Right renal pelvis (tissue), 4 donors: ENCODE measurements at places on chromosomes 3 and 15.

- no peak for DNase-seq
Measured at GRCh38 chr3:185555101-185555501, 2.7 kb upstream of the LIPH start.

- no peak for DNase-seq
Measured at GRCh38 chr15:69574506-69574905, 121.9 kb downstream of the RPLP1 start.

DNA sequence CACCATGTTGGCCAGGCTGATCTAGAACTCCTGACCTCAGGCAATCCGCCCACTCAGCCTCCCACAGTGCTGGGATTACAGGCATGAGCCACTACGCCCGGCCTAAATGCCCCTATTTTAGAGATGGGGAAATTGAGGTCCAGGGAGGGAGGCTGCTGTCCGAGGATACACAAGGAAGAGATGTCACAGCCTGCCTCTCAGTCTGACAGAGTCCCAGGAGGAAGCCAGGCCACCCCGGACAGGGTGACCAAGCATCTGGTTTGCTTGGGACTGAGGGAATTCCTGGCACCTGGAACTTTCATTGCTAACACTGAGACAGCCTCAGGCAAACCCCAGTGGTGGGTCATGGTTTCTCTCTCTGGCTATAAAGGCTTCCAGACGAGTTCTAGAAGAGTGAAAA lies 30.6 kb upstream of the ADAMTS7 start:
- no peak for DNase-seq

GRCh38 chr15:92579486-92579885 lies 76.1 kb downstream of the FAM174B start:
- DNase-seq = no peak

DNA sequence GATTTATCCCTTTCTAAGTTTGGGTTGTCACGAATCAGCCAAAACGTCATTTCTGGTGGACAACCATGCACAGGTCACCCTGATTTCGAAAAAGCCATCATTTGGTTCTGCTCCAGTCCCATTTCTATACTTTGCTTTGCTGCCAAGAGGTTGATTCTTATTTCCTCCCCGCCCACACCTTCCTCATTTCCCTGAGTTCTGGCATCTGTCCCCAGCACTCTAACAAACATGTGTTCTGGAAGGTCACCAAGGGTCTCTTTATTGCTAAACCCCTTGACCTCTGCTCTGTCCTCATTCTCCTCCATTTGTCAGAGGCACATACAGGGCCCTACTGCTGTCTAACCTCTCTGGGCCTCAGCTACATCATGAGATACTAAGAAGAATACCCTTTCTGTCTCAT lies 36.4 kb upstream of the PTPRG start:
- DNase-seq = no peak

DNA sequence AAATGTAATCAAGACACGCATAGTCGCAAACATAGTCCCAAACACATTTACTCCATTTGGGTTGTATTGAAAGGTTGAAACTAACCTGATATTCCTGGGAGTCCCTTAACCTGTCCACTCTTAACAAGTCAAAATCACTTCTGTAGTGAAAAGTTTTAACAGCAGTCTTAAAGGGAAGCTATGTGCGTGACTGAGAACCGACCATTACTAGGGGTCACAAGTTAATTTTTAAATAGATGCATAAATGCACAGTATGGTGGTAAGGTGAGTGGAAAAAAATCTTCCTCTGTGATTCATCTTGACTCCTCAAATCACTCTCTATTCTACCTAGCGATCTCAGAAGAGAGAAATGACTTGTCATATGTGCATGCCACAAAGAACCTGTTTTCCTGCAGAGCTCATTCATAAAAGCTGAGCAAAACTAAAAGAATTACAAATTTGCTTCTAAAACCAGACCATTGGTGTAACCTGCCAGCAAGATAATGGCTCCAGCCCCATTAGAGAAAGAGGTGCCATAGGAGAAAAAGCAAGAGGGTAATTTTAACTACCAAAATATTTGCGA lies 4.8 kb downstream of the GPR15 start:
- no peak for DNase-seq

DNA sequence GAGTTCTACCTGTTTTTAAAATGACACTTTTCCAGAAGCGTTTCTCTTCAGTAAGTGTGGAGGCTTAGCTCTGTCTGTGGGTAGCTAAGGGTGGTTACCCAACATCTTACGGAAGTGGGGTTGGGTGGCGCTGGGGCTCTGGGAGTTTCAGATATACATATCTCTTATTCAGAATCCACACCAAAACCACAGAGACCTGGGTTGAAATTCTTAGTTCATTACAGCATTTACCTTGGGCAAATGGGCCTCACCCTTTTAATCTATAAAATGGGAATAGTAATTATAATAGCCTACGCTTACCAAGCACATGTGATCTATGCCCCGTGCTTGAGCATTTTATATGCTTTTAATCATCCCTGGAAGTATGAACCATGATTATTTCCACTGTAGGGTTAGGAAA lies 9.4 kb downstream of the PTPRG start:
- DNase-seq = no peak

- no peak for DNase-seq
Measured at GRCh38 chr3:194333981-194334320, 17.2 kb downstream of the CPN2 start.

GRCh38 chr3:170689893-170690660 lies 104.2 kb upstream of the SLC7A14 start:
- DNase-seq = peak; percentile 12
